ENCODE measurements at places on chromosomes 4 and X.

GRCh38 chr4:2649604-2650114 is 106.5 kb downstream of the TNIP2 start:
- DNase-seq, result no peak

- DNase-seq, result peak; percentile 72
Measured at GRCh38 chr4:150078579-150079080, 385 bp downstream of the DCLK2 start.

DNA sequence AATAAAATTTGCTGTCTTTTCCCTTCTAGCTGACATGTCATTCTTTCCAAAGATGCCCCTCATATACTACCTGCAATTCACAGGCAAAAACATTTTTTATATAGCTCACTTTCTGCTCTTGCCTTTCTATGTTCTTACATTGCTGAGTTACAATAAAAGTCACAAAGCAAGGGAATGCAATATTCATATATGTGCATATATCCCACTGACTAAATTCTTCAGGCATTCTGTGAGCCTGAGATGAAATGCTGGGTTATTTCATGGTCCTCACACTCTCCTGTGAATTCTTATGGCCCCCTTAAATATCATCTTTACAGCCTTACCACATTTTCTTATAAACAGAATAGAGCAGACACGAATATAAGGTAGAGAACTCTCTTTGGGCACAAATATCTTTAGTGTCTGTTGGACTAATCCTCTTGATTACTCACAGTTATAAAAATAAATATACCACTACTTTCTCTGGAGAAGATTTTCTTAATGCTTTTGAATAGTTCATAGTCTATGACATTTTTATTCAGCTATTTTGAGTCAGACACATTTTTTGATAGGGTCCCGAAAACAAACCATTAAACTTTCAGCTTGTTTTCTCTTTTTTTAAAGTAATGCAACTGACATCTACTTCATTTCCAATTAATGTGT is 84.1 kb upstream of the H2AZ1 start:
- DNase-seq, result no peak

DNA sequence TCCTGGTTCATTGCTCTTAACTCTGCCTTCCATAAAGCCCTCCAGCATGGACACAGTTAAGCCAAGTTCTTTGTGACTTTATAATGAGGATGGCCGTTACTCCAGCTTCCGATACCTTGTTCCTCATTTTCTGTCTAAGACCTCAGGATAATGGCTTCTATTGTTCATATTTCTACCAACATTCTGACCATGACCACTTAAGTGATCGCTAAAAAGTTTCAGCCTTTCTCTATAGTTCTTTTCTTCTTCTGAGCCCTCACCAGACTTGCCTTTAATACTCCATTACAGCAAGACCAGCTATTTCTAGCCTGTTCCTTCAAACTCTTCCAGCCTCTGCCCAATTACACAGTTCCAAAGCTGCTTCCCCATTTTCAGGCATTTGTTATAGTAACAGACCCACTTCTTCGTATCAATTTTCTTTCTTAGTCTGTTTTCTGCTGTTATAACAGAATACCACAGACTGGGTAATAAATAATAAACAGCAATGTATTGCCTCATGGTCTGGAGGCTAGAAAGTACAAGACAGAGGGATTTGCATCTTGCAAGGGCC is 12.3 kb downstream of the RNF175 start:
- DNase-seq, result no peak

- no peak for DNase-seq
Measured at GRCh38 chrX:38890963-38891362, 89.7 kb downstream of the MID1IP1 start.

- DNase-seq, result no peak
Measured at GRCh38 chrX:68234171-68234910, 199.0 kb downstream of the OPHN1 start.

DNA sequence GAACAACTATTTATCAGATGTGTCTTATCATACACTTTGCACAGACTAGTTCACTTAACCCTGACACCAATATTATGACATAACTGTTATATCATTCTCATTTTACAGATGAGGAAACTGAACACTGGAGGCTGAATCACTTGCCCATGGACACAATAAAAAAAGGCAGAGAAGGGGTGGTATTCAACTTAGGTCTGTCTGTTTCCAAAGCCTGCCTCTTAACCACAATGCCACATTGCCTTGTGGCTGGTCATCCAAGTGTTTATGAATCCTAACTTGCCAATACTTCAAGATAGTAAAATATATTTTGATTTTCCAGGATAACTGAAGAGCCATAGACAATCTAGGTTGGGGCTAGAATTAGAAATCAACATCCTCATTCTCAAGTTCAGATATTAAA is 327.8 kb downstream of the NR3C2 start:
- no peak for DNase-seq

Measured in right cardiac atrium (tissue), 5 donors.